ENCODE measurements at places on chromosomes 6 and 20.

DNA sequence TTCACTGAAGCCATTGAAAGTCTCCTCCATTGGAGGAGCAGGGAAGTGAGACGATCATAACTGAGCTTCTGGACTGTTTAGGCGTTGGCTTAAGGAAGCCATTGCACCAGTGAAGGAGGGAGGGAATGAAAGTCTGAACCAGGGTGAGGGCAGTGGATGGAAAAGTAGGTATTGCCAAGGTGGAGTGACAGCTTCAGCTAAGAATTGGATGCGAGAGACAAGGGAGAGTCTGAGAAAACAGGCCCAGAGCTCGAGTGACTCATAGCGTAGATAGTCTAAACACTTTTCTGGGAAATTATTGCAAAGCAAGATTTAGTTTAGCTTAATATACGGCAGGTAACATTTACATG is 4.5 kb downstream of the DSP start:
- DNase-seq = no peak

DNA sequence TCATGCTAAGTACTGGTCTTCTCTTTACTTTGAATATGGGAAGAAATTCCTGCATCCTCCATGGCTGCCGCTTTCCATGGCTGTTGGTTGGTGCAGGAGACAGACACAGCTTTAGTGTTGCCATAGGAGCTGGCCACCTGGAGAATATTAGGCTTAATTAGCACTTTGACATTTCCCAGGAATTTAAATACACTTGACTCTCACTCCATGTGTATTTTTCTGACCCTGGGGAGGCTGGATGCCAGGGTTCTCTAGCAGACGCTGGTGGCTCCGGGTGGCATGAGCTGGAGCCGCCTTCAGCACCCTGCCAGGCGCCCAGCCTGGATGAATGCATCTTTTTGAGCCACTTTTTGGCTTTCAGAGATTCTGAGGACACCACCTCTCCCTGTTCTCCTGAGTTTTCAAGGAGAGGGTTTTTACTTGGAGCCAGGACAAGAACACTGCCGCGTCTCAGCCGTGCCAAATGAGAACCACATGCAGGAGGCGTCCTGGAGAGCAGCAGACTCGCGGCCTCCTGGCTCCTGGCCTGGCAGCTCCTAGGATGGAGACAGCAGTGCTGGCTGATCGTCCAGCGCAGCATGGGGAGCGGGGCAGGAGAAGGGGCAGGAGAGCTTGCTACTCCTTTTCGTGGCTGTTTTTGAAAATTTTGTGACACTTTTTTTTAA is 258.8 kb downstream of the SMOC2 start:
- no peak for DNase-seq

DNA sequence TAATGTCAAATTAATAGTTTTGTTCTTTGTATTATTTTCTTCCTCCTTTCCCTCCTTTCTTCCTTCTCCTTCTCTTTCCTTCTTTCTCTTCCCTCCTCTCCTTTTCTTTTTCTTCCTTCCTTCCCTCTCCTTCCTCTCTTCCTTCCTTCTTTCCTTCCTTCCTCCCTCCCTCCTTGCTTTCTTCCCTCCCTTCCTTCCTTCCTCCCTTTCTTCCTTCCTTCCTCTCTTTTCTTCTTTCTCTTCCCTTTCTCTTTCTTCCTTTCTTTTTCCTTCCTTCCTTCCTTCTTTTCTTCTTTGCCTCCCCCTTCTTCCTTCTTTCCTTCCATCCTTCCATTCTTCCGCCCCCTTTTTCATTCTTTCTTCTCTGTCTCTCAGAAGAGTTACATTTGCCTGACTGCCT is 518.2 kb upstream of the ID4 start:
- no peak for DNase-seq

DNA sequence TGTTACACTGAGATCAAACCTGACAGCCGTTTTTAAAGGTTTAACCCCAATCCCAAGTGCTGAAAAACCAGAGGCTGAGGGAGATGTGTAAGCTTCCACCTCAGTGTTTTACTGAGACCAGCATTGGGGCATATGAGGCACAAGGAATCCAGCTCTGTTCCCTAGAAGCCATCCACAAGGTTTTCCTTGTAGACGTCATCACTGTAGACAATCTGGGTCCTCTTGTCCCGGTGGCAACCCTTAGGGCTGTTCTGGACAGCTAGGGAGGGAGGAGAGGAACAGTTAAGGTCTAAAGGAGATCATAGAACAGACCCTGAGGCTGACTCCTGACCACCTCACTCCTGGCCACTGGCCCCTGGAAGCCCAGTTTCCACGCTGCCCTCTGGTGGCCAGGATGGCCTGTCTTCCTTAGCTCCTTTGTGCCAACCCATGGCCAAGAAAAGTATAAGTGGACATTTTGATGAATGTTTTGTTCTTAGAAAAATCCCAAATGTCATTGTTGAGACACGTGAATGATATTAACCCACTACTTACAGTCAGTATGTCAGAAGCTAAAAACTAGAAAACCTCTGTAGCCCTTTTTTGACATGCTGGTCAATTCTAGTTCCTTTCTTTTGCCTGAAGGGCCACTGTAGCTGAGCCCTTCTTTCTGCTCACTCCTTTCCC is 6.4 kb downstream of the CFB start:
- DNase-seq = no peak

DNA sequence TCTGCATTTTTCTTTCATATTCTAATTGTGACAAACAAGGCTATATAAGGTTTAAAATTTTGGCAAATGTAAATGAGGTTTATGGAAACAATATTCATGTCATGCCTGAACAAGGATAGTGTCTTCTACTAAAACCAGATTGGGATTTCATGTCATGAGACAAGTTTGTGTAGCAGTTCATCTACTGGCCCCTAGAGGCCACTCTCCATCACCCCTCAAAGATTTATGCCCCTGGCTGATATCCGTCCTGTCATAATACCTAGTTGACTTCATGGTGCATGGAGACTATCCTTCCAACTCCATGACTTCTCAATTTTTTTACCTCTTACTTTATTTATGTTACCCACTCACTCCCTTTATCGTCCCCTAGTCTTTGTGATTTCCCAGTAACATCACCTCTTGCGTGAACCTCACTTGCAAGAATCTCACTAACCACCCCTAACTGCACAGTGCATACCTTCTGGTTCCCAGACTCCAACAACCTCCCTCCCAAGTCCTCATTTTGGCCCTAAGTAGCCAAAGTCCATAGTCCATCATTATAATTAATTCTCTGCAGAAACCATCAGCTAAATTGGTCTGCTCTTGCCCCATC is 179.8 kb downstream of the TASP1 start:
- peak; percentile 8 for DNase-seq

DNA sequence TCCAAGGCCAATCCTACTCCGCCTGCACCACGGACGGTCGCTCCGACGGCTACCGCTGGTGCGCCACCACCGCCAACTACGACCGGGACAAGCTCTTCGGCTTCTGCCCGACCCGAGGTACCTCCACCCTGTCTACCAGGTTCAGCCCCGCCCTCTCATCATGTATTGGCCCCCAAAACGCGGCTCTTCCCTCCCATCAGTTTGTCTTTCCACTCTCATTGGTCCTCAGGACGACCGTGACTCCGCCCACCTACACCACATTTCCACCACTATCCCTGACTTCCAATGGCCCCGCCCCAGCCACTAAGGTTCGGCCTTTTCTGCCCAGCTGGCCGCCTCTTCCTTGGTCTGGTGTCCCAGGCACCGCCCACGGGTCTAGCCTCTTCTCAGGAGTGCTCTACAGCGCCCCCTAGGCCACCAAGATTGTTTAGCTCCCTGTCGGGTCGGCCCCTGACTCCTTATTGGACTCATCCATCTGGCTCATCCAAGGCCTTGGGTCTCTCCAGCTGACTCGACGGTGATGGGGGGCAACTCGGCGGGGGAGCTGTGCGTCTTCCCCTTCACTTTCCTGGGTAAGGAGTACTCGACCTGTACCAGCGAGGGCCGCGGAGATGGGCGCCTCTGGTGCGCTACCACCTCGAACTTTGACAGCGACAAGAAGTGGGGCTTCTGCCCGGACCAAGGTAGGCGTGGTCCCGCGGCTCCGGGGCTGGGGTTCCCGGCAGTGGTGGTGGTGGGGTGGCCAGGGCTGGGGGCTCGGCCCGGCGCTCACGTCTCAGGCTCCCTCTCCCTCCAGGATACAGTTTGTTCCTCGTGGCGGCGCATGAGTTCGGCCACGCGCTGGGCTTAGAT is 3.1 kb downstream of the MMP9 start:
- peak; percentile 68 for DNase-seq

GRCh38 chr6:3876866-3877265 is 27.7 kb downstream of the FAM50B start:
- no peak for DNase-seq

GRCh38 chr6:44837741-44838140 is 450.2 kb downstream of the CDC5L start:
- no peak for DNase-seq

- DNase-seq = no peak
Observed at GRCh38 chr6:63546697-63547096, 25.6 kb upstream of the LOC128125822 start.

GRCh38 chr20:47220161-47220582 is 136.3 kb downstream of the ZMYND8 start:
- peak; percentile 28 for DNase-seq

DNA sequence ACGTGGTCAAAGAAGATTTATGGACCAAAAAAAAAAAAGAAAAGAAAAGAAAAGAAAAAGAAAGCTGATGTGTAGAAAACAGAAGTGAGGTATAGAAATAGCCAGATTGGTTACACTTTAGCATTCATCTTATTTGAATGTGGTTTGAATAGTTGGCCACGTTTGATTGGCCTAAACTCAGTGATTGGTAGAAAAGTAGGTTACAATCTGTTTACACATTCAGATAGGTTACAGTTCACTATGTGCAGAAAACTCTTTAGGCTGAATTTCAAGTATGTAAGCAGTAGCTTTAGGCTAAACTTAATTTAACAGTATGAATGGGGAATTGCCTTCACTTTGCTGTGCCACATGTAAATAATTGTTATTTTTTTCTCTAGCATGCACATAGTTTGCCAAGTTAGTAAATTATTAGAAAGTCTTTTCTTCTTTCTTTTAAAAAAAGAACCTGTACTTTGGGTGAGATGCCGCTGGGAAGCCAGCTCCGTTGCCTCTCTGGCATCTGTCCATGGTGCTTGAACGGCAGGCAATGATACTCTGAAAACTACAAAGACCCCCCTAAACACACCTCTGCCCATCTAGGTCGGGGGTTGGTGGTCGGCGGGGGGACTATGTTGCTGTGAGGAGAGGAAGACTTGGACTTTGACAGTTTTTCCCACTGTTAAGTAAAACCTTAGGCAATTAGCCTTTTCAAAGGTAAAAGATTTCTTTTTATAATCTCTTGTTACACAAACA is 173.0 kb downstream of the AIG1 start:
- DNase-seq = no peak

DNA sequence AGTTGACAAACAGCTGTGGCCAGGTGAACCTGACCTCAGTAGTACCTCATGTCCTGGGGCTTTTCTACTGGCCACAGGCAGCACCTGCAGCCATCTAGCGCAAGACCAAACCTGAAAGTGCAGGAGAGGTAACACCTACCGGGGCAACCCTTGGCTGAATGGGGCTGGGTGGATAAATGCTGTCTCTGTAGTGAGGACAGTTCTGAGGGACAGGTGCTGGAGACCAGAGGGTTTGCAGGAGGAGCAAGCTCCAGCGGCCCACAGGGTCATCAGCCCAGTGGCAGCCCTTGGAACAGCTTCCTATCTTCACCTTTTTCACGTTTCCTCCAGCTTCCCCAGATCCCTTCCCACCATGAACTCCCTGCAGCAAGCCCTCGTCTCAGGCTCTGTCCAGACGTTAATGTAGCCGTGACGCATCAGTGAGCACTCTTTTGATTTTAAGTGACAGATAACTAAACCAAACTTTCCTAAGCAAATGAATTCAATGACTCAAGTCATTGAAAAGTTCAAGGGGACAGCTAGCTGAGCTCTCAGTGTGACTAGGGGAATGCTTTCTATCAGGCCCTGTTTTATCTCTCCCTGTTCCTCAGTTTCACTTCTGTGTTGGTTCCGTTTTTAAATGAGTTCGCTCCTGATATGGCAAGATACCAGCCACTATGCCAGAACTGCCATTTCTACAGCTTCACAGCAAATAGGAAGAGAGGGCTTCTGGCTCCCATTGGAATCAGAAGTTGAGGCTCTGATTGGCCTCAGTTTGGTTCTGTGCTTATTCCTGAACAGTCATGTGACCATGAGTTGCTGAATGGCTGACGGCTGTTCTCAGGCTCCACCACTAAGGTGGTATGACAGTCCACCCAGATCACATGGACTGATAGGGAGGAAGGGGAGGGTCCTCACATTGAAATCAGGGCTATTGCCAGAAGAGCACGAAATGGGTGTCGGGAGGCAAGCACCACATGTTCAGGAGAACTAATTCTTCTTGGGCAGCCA is 12.1 kb upstream of the PFDN4 start:
- DNase-seq = no peak

- DNase-seq = no peak
Observed at GRCh38 chr20:23277316-23277715, 73.3 kb upstream of the NXT1 start.

DNA sequence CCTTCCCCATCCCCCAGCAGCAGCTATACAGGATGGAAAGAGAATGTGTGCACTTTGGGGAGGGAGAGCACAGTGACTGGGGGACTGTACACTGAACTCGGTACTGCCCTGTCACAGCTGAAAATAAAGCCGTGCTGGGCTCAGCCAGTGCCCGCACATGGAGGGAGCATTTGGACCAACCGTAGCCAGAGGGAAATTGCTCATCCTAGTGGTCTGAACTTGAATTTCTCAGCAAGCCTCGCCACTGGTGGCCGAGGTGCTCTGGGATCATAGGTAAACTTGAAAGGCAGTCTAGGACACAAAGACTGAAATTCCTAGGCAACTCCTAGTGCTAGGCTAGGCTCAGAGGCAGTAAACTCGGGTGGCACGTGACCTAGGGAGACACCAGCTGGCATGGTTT is 61.0 kb downstream of the DZANK1 start:
- DNase-seq = no peak

DNA sequence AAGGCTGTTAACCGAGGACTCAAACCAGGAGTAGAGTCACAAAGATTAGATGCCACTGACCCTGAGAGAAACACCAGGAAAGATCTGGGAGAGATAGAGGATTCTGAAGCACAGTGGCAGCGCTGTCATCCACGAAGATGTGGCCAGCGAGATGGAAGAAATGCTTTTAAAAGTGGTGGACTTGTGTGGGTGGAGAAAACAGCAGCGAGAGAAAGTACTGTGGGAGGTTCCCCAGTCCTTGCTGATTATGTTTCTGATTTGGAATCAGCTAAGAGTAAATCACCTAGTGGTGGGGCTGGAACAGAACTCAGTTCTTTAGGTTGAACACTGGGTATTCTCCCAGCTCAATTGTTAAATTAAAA is 435 bp upstream of the ZNF322 start:
- DNase-seq = peak; percentile 59

- peak; percentile 33 for DNase-seq
Observed at GRCh38 chr6:146211646-146212045, 182.8 kb downstream of the GRM1 start.

Data from hematopoietic multipotent progenitor cell (in vitro differentiated cells).